ENCODE measurements at places on chromosomes 1 and 21.

GRCh38 chr1:92203105-92203504 lies 14.6 kb upstream of the C1orf146 start:
- DNase-seq, result no peak
- peaks cover 18% of the 10 kb centered on the region for H3K4me1 ChIP-seq
- no peak overlapping the region for H3K4me3 ChIP-seq
- H3K36me3 ChIP-seq, result peaks cover 10% of the 10 kb centered on the region

- H3K36me3 ChIP-seq, result no peaks in the 10 kb centered on the region
- DNase-seq, result no peak
- no peak overlapping the region for H3K27ac ChIP-seq
Measured at GRCh38 chr1:56816264-56816663, 2.9 kb downstream of the FYB2 start.

DNA sequence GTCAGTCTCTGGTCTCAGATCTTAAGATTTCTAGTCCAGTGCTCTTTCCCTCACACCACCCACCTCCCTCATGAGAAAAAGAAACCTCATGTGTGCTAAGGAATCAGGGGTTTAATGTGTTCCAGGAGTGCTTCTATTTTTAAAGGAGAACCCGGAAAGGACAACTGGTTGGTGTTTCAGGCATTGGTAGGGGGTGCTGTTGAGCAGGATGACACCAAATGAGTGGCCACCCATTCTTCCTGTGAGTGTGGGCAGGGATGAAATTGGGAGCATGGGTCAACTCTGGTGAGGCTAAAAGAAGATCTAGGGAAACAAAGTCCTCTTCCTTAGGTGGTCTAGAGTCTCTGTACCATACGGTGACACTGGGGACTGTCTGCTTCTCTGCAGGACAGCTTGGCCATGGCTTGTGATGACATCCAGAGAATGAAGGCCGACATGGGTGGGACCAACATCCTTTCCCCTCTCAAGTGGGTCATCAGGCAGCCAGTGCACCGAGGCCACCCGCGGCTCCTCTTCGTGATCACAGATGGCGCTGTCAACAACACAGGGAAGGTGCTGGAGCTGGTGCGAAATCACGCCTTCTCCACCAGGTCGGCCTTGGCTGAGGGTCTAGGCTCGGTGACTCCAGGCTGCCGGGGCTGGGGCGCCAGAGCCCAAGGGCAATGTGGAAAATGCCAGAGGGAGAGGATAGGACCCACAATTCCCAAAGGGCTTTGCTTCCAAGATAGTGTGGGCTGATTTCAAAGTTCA lies 39.3 kb downstream of the VWA5B1 start:
- DNase-seq, result no peak
- H3K36me3 ChIP-seq, result no peaks in the 10 kb centered on the region
- no peak overlapping the region for H3K27ac ChIP-seq

- peaks cover 9% of the 10 kb centered on the region for H3K27me3 ChIP-seq
- no peak overlapping the region for H3K4me3 ChIP-seq
- H3K36me3 ChIP-seq, result no peaks in the 10 kb centered on the region
- no peak overlapping the region for H3K27ac ChIP-seq
- DNase-seq, result no peak
- H3K4me1 ChIP-seq, result no peaks in the 10 kb centered on the region
Measured at GRCh38 chr1:230351514-230351913, 74.6 kb downstream of the PGBD5 start.

- DNase-seq, result no peak
- no peaks in the 10 kb centered on the region for H3K27me3 ChIP-seq
- H3K27ac ChIP-seq, result no peak overlapping the region
- H3K4me3 ChIP-seq, result no peak overlapping the region
Measured at GRCh38 chr1:240784776-240785175, 172.8 kb upstream of the GREM2 start.

DNA sequence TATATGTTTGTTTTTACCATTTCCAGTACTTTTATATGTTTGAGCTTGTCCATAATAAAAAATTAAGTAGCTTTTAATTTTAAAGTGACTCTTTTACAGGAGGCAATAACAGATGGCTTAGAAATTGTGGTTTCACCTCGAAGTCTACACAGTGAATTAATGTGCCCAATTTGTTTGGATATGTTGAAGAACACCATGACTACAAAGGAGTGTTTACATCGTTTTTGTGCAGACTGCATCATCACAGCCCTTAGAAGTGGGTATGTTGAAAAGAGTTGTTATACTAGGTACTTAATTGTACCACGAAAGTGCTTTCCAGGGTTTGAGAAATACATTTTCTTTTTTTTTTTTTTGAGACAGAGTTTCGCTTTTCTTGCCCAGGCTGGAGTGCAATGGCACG lies 46.1 kb downstream of the RNF2 start:
- no peaks in the 10 kb centered on the region for H3K4me1 ChIP-seq

All from naive thymus-derived CD8-positive, alpha-beta T cell (primary cell).